ENCODE measurements at places on chromosomes 2 and 18.

GRCh38 chr2:230772156-230772555 lies 59.5 kb downstream of the CAB39 start:
- DNase-seq, result no peak

- DNase-seq, result no peak
These were observed 1660.6 kb upstream of the NXPH2 start for GRCh38 chr2:140440815-140441214.

GRCh38 chr2:24075259-24075658 lies 867 bp downstream of the SF3B6 start:
- no peak for DNase-seq

DNA sequence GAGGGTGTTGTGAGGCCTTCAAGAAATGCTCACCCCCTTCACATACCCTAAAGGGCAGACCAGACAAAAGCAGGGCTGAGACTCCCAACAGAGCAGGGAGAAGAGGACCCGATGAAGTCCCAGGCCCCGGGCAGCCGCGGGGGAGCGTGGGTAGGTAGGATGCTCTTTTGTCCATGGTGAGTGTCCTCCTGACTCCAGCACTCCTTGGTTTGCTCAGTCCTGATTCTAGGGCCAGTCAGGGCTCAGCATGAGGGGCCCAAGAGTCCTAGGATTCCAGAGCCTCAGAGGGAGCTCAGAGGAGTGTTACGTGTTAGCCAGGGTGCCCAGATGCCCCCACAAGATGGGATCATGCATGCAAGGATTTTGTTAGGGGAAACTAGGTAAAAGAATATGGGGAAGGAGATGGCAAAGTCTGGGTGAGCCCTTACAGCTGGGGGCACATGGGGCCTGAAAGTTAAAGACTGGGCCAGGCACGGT lies 64.8 kb downstream of the SMAD7 start:
- DNase-seq, result no peak

- no peak for DNase-seq
These were observed 1282.2 kb upstream of the ZEB2 start for GRCh38 chr2:145802133-145802532.

DNA sequence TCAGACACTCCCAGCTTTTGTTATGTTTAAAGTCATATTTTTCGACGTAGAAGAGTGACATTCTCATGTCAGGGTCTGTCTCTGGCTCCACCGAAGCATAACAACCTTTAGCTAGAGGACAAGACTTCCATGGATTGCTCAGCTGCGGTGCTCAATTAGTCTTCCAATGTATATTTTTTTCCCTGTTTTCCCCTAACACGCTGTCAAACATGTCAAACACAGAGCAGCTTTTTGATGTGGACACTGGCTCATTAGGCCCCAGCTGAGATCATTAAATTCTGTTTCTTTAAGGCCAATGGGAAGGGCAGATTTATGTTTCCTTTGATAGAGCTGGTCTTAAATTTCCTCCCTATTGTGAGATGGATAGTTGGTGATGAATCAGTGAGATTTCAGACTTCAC lies 525.4 kb downstream of the PIK3C3 start:
- DNase-seq, result no peak

GRCh38 chr2:144920755-144921530 lies 401.0 kb upstream of the ZEB2 start:
- DNase-seq, result no peak

DNA sequence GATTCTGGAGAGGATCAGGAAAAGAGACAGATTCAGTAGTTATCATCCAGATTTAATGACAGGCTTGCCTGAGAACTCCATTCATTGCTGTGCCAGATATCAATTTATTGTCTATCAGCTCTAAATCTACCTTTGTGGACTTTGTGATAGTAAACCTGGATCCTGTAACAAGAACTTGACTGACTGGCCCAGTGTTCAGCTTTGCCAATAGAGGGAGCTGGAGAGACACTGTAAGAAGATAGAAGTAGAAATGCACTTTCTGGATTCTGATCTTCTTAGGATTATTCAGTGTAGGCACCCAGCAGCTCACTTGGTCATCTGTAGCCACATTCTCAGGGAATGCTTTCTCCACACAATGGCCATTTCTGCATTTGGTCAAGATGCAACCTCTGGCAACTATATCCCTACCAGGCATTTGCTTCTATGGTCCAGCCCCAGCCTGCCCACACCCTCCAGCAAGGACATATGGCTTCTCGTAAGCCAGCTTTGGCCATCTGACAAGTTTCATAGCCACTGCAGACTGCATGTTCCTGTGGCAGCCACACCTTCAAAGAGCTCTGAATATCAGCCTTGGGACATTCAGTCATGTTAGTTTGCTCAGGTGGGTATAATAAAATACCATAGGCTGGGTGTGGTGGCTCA lies 6.1 kb upstream of the SERPINB8 start:
- DNase-seq, result peak; percentile 55

Data from LNCaP clone FGC (cell line).